ENCODE measurements at places on chromosomes 1 and 21.

- no peak for DNase-seq
These were observed 40.6 kb downstream of the DRAM2 start for GRCh38 chr1:111099289-111099688.

DNA sequence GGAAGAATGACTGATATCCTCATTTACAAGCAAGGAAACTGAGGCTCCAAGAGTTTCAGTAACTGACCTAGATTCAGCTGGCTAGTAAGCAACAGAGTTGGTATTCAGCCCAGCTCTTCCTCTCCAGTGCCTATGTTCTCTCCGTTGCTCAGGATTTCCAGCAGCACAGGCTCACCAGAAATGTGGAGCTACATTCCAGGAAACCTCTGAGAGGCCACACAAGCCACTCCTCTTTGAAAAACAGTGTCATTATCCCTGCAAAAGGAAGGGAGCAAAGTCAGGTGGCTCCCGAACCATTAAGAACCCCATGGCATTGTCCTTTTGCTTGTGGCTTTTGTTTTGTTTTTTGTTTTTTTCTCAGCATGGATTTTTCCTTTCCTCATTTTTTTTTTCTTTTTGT lies 40.6 kb upstream of the DUSP10 start:
- no peak for DNase-seq

- DNase-seq = no peak
These were observed 88.8 kb upstream of the PLD5 start for GRCh38 chr1:242613266-242613815.

- no peak for DNase-seq
These were observed 3.5 kb downstream of the MINDY1 start for GRCh38 chr1:151003180-151003579.

DNA sequence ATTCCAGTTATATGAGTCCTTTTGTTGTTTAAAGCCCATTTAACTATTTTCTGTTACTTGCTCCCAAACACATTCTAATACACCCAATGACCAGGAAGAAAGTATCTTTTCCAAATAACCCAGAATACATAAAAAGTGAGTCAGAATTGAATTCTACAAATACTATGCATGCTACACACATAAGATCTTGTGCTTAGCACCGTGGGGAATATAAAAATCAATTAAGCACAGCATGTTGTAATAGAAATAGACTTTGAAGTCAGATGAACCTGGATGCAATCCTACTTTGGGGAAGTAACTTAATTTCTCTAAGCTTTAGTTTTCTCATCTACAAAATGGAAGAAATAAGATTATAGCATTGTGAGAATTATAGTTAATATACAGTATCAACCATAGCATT lies 40.5 kb upstream of the MUTYH start:
- DNase-seq = no peak

DNA sequence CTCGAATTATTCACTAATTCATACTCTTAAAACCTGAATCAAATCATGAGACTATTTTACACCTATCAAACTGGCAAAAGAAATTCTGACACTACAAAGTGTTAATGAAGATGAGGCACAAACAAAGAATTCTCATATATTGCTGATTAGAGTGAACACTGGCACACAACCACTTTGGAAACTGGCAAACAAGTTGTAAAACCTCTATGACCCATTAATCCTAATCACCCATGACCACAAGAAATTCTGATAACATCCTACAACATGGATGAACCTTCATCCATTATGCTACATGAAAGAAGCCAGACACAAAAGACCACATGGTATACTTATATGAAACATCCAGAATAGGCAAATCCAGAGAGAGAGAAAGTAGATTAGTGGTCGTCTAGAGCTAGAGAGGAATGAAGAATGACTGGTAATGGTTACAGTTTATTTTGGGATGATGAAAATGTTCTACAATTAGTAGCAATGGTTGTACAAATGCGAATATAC lies 8.5 kb downstream of the GPBP1L1 start:
- no peak for DNase-seq

DNA sequence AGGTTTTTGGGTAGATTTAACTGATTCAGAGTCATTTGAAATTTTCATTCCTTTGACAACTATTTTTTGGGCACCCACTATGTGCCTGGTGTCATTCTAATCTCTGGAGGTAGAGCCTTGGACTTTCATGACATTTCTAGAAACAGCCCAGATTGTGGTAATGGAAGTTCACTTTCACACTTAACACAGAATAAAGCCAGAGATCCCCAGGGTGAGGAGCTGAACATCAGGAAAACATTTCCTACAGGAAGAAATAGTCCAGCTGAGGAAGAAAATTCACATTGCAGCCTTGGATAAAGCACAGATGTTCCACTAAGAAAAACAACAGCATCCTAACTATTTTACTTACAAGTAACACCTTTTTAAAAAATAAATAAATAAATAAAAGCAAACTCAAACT lies 102.4 kb upstream of the KRTAP19-8 start:
- no peak for DNase-seq

DNA sequence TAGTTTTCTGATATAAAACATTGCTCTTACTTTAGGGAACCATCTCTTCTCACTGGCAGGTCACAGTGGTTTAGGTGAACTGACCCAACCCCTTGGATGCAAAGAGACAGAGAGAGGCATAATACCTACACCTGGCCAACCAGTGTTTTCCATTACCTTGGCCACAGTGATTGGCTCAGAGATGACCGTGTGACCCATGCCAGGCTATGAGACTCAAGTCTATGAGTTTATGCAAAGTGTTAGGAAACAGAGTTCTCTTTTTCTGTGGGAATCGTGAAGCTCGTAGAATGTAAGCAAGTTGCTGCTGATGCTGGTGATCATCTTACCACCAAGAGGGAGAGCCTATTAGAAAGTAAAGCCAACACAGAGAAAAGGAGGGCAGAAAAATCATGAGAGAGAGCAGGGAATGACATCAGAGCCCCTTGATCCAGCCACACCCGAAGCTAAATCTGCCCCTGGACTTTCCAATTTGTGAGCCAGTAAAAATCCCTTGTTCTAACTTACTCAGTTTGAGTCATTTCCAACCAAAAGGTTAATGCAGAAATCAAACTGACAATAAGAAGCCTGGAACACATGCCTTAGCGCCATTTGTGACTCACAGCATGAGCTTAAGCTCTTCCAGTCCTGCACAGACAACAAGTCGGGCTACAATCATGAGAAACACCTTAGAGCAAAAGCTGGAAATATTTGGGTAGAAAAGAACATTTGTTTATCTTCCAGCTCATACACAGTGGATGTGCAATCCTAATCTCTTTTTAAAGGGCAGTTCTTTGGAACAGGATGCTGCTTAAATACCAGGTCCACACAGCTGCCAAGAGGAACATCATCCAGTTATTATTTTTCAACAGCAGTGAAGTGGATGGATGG lies 81.3 kb upstream of the KAZN start:
- no peak for DNase-seq

- DNase-seq = no peak
These were observed 19.4 kb downstream of the CXADR start for GRCh38 chr21:17532292-17532691.

DNA sequence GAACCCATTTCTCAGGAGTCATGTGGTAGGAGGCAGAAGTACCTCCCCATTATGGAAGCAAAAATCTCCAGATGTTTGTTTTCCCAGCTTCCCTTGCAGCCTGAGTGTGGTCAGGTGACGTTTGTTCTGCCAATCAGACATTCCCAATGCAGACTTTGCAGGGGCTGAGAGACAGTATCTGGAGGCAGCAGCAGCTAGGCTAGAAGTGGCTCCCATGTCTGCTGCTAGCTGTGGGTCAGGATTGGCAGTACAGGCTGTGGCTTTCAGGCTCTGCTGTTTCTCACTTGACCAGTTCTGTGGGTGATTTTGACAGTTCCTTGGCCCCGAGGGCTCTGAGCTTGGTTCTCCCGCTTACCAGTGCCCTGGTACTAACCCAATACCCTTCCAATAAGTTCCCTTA lies 58.6 kb upstream of the NBPF3 start:
- no peak for DNase-seq

GRCh38 chr1:214466403-214467077 lies 84.9 kb downstream of the PTPN14 start:
- peak; percentile 62 for DNase-seq

DNA sequence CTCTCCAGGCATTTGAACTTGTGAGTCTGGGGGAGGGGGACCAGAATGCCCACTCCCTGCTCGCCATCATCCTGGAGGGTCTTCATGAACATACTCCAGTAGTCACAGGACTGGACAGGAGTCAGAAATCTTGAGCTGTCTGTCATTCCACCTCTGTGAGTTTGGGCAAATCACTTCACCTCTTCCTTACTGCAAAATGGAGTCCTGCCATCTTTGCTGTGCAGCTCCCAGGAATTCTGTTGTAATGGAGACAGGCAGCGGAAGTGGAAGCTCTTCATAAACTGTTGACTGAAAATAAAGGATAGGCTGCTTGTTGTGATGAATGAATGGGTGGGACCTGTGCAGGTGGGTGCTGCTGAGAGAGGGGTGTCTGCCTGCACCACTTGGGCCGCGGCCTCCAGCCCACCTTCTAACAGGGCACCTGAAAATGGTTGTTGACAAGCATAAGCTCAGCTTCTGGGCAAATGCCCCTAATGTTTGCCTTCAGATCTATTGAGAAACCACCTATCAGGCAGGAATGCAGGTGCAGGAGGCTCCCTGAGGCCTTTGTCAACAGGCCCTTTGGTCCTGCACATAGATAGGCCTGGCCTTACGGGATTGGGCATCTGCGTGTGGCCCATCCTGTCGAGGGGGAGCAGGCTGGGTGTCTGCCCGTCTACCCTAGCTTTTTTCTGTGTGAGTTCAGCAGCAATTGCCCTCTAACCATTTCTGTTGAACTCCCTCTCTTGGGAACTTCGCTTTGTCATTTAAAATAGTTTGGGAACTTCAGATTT lies 321.0 kb downstream of the RPS6KC1 start:
- DNase-seq = no peak

- no peak for DNase-seq
These were observed 28.3 kb upstream of the VPS13D start for GRCh38 chr1:12201352-12202189.

DNA sequence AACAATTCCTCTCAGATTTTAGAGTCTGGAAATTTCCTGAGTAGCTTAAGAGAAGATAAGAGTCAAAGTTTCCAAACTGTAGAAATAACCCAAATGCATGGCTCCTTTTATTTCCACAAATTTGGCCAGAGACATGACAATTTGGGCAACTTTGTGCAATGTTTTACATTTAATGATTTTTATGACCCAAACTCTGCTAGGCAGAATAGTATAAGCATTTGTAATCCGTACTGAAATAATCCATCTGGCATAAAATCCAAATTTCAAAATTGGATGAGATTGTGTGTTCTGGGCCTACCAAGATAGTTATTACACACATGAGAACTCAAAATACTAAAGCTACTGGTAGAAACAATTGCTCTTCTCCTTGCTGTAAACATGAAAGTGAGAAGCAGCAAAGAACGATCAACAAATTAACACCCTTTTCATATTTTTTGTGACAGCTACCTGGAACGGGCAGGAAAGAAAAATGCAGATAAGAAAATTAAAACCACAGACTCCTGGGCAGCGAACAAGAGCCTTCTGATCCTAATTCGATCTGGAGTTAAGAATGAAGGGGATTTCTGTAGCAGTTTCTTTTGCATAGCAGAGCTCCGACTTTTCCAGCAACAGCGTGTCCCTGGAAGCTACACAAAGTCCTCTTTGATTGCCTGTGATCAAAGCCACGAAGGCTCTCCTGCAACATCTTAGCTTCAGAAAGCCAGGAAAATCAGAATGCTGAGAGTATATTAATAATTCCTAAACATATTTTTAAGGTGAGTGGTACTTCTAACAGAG lies 191.2 kb downstream of the GRIK1 start:
- no peak for DNase-seq

- DNase-seq = no peak
These were observed 28.8 kb downstream of the CFAP74 start for GRCh38 chr1:1974834-1975233.

DNA sequence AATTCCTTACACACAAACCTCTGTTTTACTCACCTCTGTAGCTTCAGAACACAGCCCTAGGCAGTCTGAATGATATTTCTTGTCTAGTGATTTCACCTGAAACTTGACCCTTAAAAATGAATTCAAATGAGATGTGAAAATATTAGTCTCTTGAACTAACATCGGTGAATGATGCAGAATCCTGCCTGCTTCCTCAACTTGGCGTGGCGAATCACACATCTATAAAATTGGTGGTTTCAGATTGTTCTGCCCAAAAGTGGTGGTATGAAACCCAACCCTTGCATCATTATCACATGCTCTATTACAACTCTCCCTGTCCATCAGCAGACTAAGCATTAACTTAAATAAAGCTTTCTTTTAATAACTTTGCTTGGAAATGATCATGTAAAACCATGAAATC lies 26.9 kb upstream of the C1orf21 start:
- DNase-seq = no peak

DNA sequence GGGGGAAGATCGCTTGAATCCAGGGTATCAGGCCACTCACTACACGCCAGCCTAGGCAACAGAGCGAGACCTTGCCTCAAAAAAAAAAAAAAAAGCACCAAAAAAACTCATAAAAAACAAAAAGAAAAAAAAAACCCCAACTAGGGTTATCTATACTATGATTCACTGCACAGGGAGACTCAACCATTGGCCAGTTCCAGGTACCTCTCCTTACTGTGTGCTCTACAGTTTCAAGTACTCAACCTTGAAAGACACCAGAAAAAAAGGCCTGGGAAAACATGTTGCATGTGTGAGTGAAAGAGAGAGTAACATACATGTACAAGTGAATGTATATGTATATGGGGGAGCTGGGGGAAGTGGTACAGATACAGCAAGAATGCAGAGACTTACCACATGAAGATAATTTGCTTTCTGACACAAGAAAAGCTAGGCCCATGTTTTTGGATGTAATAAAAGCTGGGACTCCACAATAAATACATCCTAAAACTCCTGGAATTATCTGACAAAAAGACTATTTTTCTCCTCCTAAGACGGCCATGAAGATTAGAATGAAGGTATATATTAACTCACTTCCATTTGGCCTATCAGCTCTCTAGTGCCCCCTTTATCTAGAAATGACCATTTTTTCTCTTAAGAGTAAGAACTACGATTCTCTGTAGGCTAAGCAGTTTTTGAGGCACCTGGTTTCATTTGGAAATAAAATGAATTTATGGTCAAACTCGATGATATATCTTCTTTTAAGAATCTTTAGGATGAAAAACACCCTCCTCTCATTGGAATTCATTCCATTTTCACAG lies 52.2 kb downstream of the SLC27A3 start:
- no peak for DNase-seq

DNA sequence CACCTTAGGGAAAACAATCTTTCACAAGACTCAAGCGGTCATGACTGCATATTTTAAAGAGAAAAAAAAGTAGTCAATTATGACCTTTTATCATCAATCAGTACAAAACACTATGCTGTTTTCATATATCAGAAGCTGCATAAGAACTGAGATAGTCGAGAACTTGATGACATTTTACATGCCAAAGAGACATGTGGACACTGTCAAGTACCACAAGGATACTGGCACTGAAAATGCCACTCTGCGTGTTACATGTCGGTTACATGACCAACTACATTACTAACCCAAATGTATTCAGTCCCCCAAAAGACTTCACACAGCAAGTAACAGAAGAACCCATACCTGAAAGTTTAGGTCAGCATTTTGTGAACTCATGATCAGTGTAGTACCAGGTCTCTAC lies 975.0 kb upstream of the ADGRL4 start:
- no peak for DNase-seq

- no peak for DNase-seq
These were observed 14.2 kb downstream of the CD101 start for GRCh38 chr1:117015724-117016123.

Measured in NCI-H524 (cell line).